ENCODE measurements at places on chromosomes 4 and X.
A peak's percentile ranks its signal among the peaks of the same experiment; 100 is the strongest.

- DNase-seq: no peak
These were observed 359.8 kb downstream of the DMD start for GRCh38 chrX:32851556-32851955.

DNA sequence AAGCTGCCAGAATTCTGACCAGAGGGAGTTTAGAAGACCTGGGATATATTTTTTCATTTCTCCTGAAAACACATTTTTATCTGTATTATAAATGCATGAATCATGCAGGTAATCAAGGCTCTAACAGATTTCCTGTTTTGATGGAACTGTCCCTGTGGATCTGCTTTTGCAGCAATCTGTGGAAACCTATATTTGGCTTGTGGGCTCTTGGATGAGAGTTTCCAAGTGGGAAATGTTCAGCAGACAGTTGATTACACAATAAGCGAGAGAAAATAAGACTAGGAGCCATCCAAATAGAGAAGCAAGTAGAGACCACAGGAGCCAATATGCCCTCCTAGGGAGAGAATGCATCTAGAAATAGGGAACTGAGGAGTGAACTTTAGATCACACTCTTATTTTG is 105.0 kb downstream of the NDST3 start:
- no peak for DNase-seq

DNA sequence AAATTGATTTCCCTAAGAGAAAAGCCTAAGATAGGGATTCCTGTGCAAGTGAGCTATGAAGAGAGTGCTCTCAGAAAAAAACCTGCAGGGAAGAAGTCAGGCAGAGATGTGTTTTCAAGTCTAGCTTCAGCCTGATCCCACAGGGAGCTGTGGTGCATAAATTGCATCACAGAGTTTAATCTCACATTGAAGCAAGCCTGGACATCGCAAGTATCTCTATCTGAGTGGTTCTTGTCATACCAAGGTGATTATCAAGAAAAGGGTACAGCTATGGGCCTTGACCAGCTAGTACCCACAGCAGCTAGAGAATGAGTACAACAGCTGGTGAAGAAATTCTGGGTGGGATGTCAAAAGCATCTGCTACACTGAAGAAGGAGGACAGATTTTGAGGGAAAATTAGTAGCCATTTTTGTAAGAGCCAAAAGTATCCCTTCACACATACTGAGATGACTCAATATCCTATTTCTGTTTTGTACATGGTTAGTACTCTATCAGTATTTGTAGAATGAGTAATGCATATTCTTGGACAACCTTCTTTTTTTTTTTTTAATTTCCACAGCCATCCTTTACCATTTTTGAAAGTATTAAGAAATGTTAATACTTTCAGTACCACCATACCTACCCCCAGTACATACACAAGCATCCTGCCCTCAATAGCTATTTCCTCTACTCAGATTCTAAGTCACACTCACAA is 708.9 kb downstream of the IL1RAPL1 start:
- DNase-seq: no peak

DNA sequence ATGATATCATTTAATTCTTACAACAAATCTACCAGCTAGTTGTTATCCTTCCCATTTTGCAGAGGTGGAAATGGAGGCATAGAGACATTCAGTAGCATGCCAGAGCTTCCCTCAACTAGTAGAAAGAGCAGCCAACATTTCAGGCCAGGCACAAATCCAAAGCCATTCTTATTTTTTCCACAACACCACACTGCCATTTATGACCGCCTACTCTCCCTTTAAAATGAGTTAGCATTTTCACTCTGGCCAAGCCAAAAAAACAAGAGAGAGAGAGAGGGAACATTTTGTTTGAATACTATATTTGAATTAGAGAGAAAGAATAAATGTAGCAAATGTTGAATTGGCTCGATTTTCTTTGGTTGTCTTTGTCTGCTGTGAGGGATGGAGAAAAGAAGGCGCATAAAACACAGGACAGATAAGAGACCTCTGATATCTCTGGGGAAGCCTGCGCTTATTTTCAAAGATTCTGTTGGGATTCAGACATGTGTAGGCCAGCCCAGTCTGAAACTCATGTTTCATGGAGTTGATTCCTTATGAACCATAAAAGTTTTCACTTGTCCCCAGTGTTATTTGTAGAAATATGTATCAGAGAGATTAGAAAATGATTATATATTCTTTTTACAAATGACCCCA is 265.7 kb downstream of the RAB28 start:
- no peak for DNase-seq

DNA sequence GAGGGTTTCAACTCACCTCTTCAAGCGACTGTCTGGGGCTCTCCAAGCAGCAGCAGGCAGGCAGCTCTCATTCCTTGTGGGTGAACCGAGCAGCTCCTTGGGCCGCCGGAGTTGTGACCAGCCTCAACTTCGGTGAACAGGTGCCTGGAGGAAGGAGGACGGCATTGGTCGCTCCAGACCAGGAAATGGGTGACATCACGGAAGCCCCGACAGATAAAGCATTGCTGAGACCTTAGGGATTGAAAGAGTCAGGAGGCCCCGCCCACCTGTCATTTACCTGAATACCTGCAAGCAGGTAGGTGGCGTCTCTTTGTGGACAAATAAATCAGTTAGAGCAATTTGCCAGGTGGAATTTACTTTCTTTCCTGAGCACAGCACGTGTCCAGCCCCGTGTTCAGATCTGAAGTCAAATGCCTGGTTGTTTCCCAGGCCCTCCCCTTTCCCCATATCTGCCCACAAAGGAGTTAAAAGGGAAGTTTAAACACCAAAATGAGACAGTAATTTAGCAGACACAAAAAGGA is at the start of gene LNX1:
Gene LNX1 (minus strand): TSS at position 115 of the 521 bp plus-strand sequence. CDS start 17,484 bp downstream, outside the sequence.
- DNase-seq: peak; percentile 99

DNA sequence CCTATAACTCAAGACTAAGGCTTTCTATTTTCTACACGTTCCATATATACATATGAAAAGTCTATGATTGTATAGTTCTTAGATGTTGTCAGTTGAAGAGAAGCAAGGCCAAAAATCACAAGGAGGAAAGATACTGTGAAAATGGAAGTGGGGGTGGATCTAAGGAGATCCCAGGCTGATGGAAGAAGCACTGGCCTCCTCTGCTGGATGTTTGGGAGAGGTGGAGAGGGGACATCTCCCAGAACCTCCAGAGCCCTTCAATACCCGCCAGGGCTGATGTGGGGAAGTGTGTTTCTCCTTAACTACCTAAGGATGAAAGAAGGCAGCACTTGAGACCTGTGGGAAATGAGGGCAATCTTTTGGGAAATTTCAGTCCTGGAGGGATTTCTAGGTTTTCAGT is 67.4 kb downstream of the RASGEF1B start:
- DNase-seq: no peak

DNA sequence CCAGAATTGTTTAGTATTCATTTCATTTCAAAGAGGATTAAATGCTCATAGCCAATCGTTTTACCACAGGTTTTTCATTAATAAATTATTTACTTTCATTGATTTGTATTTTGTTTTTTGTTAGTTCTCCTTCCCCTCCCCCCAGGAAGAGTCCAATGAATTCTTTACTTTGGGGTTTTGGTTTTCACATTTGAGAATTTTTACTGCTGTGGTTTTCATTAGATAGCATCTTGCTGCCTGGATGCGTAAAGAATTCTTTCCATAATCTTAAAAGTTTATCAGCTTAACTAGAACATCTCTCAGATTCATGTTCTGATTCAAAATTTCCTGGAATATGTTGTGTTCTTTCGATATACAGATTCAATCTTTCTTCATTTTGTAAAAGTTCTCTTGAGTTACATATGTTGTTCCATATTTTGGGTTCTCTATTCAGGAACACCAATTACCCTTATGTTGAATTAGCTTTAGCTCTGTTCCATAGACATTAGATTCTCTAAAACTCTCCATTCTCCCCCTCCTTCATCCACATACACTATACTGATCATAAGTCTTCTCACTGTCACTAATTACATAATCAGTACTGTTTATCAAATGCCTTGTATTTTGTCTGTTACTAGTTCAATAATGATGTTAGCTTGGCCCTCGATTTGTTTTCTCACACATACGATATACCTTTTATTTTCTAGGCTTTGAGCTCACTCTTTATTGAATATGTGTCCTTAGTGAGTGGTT is 184.4 kb downstream of the CAMK2D start:
- no peak for DNase-seq

DNA sequence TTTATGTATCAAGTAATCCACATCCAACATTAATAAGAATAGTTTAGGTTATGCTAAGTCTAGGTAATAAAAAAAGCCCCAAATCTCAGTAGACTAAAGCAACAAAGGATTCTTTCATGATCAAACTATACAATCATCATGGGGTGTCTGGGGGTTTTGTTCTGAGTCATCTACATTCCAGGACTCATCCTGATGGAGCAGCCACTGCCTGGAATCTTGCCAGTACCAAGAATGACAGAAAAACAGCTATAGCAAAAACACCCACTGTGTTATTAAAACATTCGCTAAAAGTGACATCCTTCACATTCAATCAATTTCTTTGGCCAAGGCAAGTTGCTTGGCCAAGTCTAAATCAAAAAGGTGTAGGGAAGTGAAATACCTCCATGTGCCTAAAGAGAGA is 3.9 kb upstream of the ARHGEF38 start:
- no peak for DNase-seq

- no peak for DNase-seq
These were observed 949.5 kb upstream of the ADGRL3 start for GRCh38 chr4:60250657-60251056.

DNA sequence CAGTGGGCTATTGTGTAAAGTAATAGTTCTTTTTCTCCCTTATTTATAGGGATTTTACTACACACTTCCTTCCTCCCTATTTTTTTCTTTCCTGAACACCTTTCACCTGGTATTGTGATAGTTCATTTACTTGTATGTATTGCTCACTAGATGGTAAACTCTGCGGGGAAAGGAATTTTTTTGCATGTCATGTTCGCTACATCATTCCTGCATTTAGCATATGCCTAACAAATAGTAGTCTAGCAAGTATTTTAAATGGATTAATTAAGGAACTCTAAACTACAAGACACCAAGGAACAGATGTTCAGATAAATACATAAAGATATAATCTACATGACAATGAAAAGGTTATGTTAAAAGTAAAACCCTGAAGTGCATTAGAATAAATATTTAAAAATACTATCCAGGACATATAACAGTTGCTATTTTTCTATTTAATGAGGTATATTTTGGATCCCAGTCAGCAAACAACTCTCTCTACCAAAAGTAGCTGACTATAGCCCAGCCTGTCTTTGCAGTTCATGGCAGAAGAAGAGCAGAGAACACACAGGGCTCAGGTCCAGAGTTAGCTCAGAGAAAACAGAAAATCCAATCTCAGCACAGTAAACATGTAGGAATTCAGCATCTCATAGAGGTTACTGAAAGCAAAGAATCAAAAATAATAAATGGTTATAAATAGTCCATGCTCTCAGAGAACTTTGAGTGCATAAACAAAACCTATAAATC is 87.8 kb downstream of the PACRGL start:
- no peak for DNase-seq

GRCh38 chr4:53931461-53931961 is 132.9 kb downstream of the CHIC2 start:
- no peak for DNase-seq

Data from T47D (cell line).